ENCODE measurements at places on chromosomes 3 and 15. TPM values are rescaled to one million over a fixed set of nuclear protein-coding genes. Genes with fewer than 3 reads are reported as not detected.

DNA sequence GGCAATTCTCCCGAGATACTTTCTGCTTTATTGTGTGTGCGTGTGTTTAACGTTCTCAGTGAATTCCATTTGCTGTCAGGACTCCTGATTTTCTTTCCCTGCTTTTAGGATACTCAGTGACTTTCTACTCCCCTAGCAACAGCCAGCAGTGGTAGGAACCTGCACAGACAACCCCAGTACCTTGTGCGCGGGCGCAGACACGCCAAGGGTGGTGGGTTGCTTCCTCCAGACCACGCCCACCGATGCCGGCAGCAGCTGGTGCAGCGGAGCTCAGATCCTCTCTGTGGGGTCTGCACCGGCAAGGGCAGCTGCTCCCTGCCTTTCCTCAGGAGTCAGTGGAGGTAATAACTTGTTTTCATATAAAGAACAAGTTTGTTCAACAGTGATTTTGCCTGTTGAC, 225.1 kb upstream of the NDN start:
- no peak overlapping the region for H3K4me3 ChIP-seq
- DNase-seq: no peak
- no peaks in the 10 kb centered on the region for H3K27me3 ChIP-seq
- H3K36me3 ChIP-seq: no peaks in the 10 kb centered on the region
- no peak overlapping the region for H3K27ac ChIP-seq

- H3K4me3 ChIP-seq: no peak overlapping the region
- no peak overlapping the region for H3K27ac ChIP-seq
- peaks cover 16% of the 10 kb centered on the region for H3K27me3 ChIP-seq
- no peak for DNase-seq
- peaks cover 87% of the 10 kb centered on the region for H3K4me1 ChIP-seq
Observed at GRCh38 chr3:38000242-38000916, 9.8 kb downstream of the VILL start.

DNA sequence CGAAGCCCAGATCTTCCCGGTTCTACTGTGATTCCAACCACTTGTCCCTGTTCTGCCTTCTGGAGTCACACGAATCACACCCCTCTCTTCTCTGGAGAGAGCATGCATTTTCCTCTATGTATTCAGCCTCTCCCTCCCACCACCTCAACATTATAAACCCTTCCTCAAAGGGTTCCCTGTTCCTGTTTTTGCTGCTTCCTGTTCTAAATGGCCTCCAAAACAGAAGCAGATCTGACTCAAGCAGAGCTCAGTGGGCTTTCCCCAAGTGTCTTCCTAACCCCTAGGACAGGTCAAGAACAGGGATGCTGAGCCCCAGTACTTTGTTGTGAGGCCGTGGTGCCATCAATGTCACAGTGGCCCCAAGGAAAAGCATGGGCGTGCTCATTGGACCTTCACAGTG, 75.7 kb upstream of the ARNT2 start:
- H3K27ac ChIP-seq: no peak overlapping the region
- DNase-seq: no peak
- no peak overlapping the region for H3K4me3 ChIP-seq
- H3K36me3 ChIP-seq: no peaks in the 10 kb centered on the region
- H3K27me3 ChIP-seq: no peaks in the 10 kb centered on the region

GRCh38 chr15:35150361-35150760, 65.3 kb upstream of the NANOGP8 start:
- H3K36me3 ChIP-seq: no peaks in the 10 kb centered on the region
- H3K27ac ChIP-seq: no peak overlapping the region
- H3K4me1 ChIP-seq: no peaks in the 10 kb centered on the region
- no peak overlapping the region for H3K4me3 ChIP-seq
- H3K27me3 ChIP-seq: no peaks in the 10 kb centered on the region

- H3K4me3 ChIP-seq: no peak overlapping the region
- DNase-seq: no peak
- no peaks in the 10 kb centered on the region for H3K4me1 ChIP-seq
- H3K27ac ChIP-seq: no peak overlapping the region
- H3K36me3 ChIP-seq: no peaks in the 10 kb centered on the region
- no peaks in the 10 kb centered on the region for H3K27me3 ChIP-seq
Observed at GRCh38 chr3:164208821-164209220, 869.5 kb downstream of the SI start.

DNA sequence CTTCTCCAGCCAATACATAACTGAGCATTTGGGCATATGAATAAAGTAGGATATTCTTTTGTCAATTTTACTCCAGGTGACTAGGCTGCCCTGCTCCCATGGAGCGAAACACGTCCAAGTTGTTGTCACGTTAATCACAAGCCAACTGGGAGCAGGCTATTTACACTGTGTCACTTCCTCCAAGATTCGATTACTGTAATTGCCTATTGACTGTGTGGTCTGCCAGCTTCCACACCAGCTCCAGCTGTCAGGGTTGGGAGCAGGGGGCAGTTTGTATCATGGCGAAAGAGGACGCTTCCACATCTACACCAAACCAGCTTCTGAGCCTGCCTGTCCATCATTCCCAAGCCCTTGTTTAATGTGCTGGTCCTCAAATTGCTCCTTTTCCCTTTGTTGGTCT, 89.2 kb upstream of the RORA start:
- H3K4me1 ChIP-seq: no peaks in the 10 kb centered on the region
- H3K27me3 ChIP-seq: no peaks in the 10 kb centered on the region
- DNase-seq: no peak
- H3K27ac ChIP-seq: no peak overlapping the region

GRCh38 chr3:71281280-71281679, 302.2 kb downstream of the FOXP1 start:
- H3K4me3 ChIP-seq: no peak overlapping the region
- no peak overlapping the region for H3K27ac ChIP-seq
- no peak for DNase-seq

GRCh38 chr3:193729601-193730000, 136.6 kb downstream of the OPA1 start:
- peaks cover 52% of the 10 kb centered on the region for H3K4me1 ChIP-seq
- peaks cover 1% of the 10 kb centered on the region for H3K27me3 ChIP-seq
- H3K36me3 ChIP-seq: no peaks in the 10 kb centered on the region
- H3K4me3 ChIP-seq: no peak overlapping the region
- H3K27ac ChIP-seq: no peak overlapping the region
- no peak for DNase-seq

DNA sequence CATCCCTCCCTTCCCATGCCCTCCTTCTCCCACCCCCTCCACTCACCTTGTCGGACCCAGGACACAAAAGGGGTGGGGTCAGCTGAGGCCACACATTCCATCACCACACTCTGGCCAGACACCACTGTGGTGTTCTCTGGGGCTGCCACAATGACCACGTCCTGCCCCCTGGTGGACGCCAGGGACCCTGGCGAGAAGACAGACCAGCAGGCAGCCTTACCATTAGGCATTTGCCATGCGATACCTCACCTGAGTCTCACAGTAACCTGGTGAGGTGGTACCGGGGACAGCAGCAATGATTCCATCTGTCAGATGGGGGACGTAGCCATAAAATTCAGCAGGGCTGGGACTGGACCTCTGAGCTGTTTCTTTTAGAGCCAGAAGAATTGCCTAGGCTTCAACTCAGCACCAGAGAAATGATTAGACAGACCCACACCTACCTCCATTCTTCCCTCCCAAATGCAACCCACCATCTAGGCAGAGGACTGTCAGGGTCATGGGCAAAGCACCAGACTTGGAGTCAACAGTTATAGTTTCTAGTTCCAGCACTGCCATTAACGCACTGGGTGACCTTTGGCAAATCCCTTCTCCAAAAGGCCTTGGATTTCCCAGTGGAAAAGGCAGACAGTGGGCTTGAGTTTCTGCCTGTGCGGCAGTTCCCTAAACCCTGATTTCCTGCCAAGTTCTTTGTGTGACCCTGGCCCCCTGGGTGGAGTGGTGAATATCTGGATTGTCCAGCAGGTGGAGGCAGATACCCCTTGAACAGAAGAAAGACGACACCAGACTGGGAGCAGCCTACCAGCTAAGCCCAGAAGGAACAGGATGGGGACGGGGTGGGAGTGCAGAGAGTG, 21.8 kb downstream of the IGDCC4 start:
- H3K36me3 ChIP-seq: no peaks in the 10 kb centered on the region
- no peaks in the 10 kb centered on the region for H3K27me3 ChIP-seq
- H3K4me1 ChIP-seq: peaks cover 25% of the 10 kb centered on the region
- no peak overlapping the region for H3K4me3 ChIP-seq
- peak; percentile 74 for DNase-seq

- no peak overlapping the region for H3K27ac ChIP-seq
- no peaks in the 10 kb centered on the region for H3K27me3 ChIP-seq
- H3K4me3 ChIP-seq: no peak overlapping the region
- peaks cover 42% of the 10 kb centered on the region for H3K4me1 ChIP-seq
Observed at GRCh38 chr15:82852941-82853561, 43.6 kb downstream of the WHAMM start.

DNA sequence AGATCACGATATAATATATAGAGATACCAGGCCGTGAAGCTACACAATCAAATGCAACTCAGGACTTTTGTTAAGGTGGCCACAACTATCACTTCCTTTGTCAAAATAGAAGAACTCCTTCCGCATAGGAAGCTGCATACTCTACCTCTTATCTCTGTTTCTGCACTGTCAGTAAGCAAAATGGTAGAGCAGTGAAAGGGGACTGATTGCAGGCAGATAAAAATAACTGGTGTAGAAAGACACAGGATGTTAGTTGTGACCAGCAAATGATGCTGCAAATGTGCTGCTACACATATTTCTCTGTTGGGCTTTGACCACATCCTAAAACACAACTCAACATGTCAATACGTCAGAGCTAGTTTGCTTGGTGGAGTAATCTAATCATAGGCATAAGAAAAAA, 16.3 kb upstream of the TRAT1 start:
- H3K4me3 ChIP-seq: no peak overlapping the region
- H3K27ac ChIP-seq: no peak overlapping the region
- no peaks in the 10 kb centered on the region for H3K36me3 ChIP-seq
- no peak for DNase-seq
- H3K27me3 ChIP-seq: no peaks in the 10 kb centered on the region
- H3K4me1 ChIP-seq: no peaks in the 10 kb centered on the region

GRCh38 chr3:134937256-134938028, 142.4 kb downstream of the EPHB1 start:
- DNase-seq: no peak
- no peaks in the 10 kb centered on the region for H3K27me3 ChIP-seq
- H3K27ac ChIP-seq: no peak overlapping the region
- H3K36me3 ChIP-seq: no peaks in the 10 kb centered on the region

GRCh38 chr15:53569751-53570480, 189.5 kb downstream of the WDR72 start:
- no peak overlapping the region for H3K4me3 ChIP-seq
- no peak for DNase-seq
- H3K27me3 ChIP-seq: no peaks in the 10 kb centered on the region
- H3K36me3 ChIP-seq: no peaks in the 10 kb centered on the region

DNA sequence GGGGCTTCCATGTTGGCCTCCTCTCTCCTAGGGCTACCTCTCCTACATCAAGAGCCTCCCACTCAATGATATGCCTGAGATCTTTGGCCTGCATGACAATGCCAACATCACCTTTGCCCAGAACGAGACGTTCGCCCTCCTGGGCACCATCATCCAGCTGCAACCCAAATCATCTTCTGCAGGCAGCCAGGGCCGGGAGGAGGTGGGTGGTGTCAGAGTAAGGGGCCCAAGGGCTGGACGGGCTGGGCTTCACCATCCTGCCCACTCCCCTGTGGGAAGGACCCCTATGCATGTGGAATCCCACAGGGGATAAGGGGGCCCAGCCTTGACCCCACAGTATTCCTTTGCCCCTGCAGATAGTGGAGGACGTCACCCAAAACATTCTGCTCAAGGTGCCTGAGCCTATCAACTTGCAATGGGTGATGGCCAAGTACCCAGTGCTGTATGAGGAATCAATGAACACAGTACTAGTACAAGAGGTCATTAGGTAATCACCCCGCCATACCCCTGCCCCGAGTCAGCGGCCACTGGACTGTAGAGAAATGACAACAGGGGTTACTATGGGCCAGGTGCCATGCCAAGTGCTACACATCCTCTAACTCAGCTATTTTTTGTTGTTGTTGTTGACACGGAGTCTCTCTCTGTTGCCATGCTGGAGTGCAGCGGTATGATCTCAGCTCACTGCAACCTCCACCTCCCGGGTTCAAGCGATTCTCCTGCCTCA, 47.1 kb downstream of the SEMA3G start:
- no peaks in the 10 kb centered on the region for H3K27me3 ChIP-seq
- peaks cover 12% of the 10 kb centered on the region for H3K4me1 ChIP-seq
- H3K36me3 ChIP-seq: peaks cover 1% of the 10 kb centered on the region
- DNase-seq: no peak

- H3K27ac ChIP-seq: no peak overlapping the region
- no peak for DNase-seq
Observed at GRCh38 chr3:56929809-56930615, 128.3 kb upstream of the ARHGEF3 start.

DNA sequence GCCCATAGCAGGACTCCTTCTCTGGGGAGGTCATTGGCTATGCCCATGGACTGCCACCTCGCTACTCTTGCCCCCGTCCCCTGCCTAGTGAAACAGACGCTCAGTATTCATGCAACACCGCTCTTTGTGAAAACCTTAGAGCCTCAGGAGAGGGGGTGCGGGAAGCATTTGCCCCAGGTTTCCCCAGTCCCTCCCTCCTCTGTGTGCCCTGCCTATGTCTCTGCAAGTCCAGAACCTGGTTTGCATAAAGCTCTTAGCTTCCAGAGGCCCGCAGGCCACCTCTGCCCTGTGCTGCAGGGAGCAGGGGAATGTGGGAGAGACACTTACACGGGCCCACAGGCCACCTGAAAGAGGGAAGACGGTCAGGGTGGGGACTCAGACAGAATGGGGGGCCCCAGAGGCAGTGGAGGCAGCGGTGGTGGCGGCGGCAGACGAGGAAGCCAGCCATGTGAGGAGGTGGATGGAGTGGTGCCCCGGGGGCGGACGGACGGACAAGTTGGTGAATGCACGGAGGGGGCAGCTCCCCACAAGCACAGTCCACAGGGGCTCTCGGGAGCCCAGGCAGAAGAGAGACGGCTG, 33.8 kb upstream of the CTSH start:
- H3K36me3 ChIP-seq: no peaks in the 10 kb centered on the region
- H3K4me3 ChIP-seq: no peak overlapping the region

DNA sequence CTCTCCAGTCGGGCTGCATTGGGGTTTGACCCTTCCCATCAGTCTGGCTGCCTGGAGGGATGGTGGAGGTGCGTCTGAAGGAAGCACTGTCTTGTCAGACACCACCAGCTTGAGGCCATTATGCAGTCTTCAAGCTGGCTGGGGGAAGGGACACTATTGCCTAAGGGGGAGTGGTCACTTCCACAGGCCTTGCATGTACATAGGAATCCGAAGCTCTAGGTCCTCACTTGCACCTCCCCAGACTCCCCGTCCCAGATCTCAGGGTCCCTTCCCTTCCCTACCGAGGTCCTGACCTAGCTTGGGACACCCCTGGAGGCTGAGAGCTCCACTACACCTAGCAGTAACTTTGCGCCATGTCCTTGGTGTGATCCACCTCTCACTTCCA, 48.6 kb upstream of the KLF13 start:
- peaks cover 51% of the 10 kb centered on the region for H3K4me1 ChIP-seq
- H3K4me3 ChIP-seq: no peak overlapping the region
- no peaks in the 10 kb centered on the region for H3K27me3 ChIP-seq
- no peaks in the 10 kb centered on the region for H3K36me3 ChIP-seq

Gene CCDC80
- not detected for total RNA-seq

Gene USP13
- 15.9 TPM for total RNA-seq

Gene ITIH1
- 12.3 TPM for total RNA-seq

Gene FES
- 9.5 TPM for total RNA-seq

Gene RLBP1
- total RNA-seq: not detected

Gene PLA2G4D
- not detected for total RNA-seq

Gene PRR23B
- not detected for total RNA-seq
